LNCaP clone FGC (cell line): ENCODE measurements at places on chromosomes 16 and 17.

GRCh38 chr16:88706229-88706964 lies at the start of the genes CTU2 and RNF166:
TSS of gene CTU2 (plus strand) at chr16:88706503. CDS start at chr16:88706531, 28 bp downstream.
TSS of gene RNF166 (minus strand) at chr16:88706408. CDS start at chr16:88706325, 83 bp downstream.
- peak; percentile 36 for DNase-seq

GRCh38 chr17:76137001-76137350 lies 4.1 kb downstream of the FOXJ1 start:
- no peak for DNase-seq

DNA sequence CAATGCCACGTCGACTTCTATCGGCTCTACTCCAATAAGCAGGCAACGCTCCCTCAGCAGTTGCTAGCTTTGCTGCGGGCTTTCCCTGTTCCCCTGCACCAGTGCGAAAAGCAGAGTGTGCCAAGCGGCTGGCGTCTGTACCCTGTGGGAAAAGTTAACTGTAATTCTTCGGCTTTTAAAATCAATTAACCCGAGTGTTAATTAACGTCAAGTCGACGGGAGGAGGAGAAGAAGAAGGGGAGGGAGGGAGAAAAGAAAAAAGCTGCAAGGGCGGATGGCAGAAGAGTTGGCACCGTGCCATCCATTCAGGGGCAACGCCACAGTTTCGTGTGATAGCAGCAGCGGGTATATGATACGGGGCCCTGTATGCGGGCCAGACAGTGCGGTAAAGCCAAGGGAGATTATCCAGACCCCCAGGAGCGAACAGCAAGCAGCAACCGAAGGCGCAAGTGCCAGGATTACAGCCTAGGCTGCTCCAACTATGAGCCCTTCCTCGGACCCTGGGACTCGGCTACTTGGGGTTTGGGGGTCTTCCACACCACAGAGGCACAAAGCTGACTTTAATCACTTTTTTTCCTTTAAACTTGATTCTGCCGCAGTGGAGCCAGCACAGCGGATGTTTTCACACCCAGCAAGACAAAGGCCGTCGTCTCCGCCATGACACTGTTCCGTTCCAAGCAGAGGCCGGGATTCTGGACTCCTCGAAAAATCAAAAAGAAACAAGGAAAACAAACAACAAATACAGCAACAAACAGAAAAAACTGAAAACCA lies 253.8 kb upstream of the PMFBP1 start:
- no peak for DNase-seq

DNA sequence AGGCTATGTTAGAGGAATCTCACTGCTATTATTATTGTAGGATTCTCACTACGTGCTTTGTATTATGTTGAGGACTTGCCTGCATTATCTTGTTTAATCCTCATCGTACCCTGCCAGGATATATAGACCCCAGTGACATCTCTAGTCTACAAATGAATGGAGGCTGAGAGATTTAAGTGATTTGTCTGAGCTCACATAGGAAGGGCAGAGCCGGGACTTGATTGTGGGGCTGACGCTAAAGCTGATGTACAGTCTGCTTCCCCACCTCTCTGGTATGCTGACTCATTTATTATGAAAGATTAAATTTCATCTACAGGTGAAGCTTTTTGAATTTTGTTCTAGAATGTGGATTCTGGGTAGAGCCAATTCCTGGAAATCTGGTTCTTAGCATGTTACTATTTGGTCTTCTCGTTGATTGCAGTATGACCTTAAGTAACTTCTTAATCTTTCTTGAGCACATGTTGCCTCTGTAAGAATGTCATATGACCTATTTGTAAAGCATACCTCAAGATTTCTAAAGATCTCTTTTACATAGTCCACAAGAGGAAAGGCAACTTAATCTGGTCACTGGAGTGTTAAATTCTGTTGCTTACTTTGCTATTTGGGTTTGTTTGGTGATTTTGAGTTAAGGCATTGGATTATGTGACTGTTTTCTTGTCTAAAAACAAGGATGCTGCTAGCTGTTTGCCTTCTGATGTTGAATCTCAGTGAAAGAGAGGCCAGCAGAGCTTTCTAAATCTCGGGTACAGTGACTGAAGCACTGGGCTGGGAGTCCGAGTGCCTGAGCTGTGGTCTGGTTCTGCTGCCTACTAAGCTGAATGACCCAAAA lies 12.4 kb downstream of the METTL9 start:
- DNase-seq = no peak

GRCh38 chr17:10316801-10317542 lies 55.8 kb downstream of the MYH13 start:
- DNase-seq = peak; percentile 27

GRCh38 chr16:22318690-22319358 lies 21.6 kb downstream of the POLR3E start:
- DNase-seq = no peak

- DNase-seq = no peak
Observed at GRCh38 chr16:63672493-63672892, 1449.4 kb downstream of the CDH11 start.
